ENCODE measurements at places on chromosomes 2 and 18.
A peak's percentile ranks its signal among the peaks of the same experiment; 100 is the strongest.

DNA sequence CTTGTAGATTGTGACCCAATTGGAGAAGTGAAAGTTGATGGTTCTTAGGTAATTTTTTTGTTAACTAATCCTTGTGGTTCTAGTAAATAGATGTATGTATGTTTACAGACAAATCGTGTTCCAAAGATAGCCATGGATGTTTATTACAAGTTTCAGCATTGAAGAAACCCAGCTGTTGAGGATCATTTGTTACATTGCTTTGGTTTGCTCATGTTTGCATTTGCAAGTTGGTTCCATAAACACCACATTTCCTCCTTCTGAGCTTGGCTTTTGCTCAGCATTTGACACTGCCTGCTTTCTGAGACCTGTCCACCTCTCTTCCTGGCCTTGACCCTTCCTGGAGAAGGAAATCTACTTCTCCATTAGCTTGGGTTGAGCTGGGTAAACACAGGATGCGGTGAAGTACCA, 1.8 kb upstream of the CCDC68 start:
- no peak for DNase-seq

- no peak for DNase-seq
Observed at GRCh38 chr2:54479424-54479823, 23.3 kb downstream of the SPTBN1 start.

DNA sequence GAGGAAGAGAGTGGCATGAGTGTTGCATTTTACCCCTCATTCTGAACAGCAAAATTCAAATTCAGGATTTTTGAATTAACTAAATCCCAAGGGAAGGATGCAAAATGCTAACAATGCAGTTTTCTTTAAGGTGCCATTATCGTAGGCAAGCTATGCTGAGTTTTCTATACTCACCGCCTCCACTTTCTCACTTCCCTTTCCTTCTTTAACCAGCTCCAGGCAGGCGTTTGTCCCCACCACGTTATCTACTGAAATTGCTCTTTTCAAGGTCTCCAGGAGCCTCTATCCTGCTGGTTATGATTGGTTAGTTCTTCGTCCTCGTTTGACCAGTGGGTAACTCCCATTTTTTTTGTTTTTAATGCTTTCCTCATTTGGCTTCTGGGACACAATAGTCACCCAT, 1.8 kb upstream of the CPO start:
- DNase-seq = peak; percentile 2

DNA sequence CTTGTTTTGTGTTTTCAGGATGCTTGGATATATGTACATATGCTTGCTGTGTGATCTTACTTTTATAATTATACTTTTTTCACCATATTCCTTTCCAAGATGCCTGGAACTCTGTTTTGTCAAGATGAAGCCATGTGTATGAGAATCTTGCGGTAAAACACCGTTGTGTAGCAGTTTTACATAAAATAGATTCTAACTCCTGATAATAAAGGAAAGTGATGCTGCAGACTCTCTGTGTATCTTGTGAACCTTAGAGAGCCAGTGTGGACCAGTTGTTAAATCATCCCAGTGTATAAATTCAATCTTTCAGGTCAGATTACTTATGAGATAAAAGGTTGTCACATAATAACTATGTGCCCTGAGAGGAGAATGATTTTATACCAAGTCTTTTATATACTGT, 12.5 kb upstream of the ITGA4 start:
- no peak for DNase-seq

- DNase-seq = no peak
Observed at GRCh38 chr2:3488855-3489763, 30.2 kb downstream of the ADI1 start.

DNA sequence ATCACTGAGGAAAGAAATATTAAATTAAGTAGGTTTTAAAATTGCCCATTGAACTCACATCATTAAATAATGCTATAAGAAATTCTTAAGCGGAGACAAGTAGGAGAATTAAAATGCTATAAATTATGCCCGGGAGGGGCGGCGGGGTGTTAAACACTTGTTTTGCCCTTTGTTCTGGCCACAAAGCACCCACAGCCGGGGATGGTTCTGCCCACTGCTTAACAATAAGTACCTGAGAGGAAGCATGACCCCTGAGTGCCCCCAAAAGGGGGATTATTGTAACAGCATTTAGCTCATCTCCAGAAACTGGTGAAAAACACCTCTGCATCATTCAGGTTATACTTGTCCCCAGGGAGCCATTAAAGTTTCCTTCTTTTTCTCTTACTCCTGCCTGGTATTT, 332.7 kb upstream of the POU3F3 start:
- DNase-seq = no peak

GRCh38 chr2:62185475-62186155, 10.3 kb upstream of the B3GNT2 start:
- no peak for DNase-seq

DNA sequence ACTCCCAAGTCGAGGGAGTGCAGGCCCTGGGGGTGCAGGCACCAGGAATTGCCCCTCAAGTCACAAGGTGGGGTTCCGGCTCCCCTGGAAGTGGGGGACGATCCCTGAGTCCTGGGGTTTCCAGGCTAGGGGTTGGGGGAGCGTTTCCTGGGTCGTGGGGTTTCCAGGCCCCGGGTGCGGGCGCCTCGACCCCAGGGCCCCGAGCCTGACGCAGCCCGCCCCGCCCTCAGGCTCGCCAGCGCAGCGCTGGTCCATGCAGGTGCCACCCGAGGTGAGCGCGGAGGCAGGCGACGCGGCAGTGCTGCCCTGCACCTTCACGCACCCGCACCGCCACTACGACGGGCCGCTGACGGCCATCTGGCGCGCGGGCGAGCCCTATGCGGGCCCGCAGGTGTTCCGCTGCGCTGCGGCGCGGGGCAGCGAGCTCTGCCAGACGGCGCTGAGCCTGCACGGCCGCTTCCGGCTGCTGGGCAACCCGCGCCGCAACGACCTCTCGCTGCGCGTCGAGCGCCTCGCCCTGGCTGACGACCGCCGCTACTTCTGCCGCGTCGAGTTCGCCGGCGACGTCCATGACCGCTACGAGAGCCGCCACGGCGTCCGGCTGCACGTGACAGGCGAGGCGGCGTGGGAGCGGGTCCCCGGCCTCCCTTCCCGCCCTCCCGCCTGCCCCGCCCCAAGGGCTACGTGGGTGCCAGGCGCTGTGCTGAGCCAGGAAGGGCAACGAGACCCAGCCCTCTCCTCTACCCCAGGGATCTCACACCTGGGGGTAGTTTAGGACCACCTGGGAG, 12.0 kb downstream of the SIGLEC15 start:
- no peak for DNase-seq

DNA sequence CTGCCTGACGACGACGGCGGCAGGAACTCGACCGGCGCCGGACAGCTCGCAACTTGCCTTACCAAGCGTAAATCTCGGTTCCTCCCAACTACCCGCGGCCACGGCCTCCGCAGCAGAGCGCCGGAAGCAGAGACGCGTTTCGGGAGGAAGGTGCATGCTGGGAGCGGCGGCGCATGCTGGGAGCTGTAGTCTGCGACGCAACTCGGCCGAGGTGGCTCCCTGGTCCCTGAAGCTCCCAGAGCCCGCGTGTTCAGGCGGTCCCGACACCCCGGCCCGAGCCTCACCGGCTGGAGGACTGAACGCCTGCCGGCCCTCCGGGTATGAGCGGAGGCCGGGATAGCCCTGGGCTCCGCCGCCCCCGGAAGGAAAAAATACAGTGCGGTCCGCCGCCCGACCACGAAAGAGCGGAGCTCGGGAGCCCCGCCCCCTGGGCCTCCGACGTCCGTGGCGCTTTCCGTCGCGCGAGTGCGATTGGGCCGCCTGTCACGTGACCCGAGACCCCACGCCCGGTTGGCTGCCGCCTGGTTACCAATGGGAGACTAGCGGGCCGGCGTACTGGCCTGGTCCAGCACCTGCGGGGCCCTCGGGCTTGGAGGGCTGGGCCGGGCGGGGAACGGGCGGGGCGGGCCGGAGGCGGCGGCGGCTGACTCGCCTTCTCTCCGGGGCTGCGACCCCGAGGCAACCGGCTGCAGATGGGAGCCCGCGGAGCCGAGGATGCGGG, at the start of gene CAPN10:
CAPN10 (plus strand) TSS at position 537 of the 721 bp plus-strand sequence; CDS start at position 715, 178 bp downstream.
- DNase-seq = peak; percentile 84

DNA sequence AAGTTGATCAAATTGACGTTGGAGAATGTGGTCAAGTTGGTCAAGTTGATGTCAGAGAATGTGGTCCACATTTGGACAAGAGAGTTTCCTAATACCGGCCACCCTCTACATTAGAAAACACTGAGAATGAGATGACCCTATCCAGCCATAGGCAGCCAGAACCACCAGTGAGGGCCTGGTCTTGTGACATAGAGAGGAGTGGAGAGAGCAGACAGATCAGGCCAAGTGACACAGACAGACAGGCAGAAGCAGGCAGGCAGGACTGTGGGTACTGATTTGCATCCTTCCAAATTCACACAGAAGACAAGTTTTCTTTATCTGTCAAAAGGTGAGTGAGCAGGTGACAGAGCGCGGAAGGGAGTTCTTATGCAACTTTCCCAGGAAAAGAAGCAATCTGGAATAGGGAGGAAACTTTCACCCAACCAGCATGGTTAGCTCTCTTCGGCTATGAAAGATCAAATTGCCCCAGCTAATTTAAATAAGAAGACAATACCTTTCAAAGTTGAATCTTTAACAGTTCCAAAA, 109.1 kb upstream of the PID1 start:
- DNase-seq = no peak

DNA sequence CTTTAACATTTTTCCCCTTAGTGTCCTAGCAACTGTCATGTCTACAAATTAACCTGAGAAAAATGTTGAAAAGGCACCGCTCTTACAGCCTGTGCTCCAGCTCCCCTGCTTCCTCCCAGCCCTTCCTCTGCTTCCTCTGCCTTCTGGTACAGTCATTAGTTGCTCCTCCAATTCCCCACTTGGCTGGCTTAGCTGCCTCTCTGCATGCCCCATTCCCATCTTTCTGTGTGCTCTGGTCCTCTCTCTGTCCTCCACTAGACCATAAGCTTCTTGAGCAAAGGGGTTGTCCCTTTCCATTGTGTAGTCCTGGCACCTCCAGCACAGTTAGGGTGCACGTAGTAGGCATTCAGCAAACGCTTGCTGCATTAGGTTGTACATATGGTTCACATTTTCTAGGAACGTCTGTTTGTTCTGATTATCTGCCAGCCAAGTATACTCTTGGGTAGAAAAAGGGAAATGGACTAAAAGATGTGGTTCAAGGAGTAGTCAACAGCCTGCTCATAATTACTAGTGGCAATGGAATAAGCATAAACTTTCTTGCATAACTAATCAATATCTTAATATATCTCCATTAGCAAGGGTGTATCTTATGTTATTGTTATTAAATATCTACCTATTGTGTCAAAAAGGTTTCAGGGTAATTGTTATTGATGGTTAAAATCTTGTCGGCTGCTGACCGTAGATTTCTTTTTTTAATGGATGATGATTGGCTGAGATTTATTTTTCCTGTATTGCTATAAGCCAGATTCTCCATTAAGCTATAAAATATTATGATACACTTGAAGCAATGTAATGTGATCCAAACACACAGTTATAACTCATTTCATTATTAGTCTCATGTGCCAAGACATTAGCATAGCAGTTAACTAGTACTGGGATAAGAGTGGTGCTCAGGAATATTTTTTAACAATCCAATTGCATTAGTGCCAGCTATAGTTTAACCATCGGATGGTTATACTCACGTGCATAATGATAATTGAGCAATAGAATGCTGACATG, 340.1 kb downstream of the SLC4A3 start:
- no peak for DNase-seq

DNA sequence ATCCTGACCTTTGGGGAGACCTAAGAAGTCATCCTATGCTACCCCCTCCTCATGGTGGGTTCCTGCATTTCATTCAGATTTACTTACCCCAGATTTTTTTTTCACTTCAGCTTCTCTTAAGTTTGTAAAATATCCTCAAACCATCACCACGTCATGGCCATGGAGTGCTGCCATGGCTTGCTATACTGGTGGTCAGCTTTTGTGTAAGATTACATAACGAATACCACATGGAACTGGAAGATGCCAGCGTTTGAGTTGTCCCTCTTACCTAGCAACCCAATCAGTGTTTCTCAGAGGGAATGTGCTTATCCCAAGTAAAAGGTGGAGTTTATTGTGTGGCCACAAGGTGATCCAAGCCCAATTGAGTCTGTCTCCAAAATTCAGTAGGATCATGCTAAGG, 148.6 kb upstream of the ALPP start:
- DNase-seq = no peak

DNA sequence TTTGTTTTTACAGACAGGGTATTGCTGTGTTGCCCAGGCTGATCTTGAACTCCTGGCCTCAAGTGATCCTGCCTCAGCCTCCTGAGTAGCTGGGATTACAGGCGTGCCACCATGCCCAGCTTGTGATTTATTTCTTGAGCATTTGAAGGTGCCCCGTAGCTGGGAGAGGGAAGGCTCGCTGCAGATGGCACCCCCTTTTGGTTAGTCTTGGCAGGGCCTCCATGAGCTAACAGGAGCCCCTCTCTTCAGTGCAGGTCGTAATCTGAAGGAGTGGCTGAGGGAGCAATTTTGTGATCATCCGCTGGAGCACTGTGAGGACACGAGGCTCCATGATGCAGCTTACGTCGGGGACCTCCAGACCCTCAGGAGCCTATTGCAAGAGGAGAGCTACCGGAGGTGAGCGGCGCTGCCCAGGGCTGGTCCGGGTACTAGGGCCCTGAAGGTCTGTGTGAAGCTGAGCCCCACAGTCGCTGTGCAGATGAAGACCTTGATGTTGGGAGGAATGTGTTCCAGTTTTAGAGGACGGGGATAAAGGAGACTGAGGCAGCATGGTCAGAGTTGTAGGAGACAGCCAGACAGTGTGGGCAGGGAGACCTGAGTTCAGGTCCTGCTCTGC, 6.7 kb downstream of the ASB1 start:
- DNase-seq = no peak

DNA sequence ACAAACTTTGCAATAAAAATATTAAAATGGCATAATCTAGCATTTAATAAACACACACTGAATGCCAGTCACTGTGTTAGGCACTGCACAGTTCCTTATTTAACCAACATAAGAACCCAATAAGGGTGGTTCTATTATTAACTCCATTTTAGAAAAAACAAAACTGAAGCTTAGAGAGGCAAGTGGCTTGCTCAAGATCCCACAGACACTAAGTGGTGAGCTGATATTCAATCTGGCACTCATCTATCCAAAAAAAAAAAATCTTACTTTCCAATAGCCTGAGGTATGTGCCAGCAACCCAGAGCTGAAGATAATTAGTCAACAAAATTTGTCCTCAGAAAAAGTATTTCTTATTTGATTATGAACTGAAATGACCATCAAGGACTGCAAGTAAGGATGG, 799 bp downstream of the CYTIP start:
- no peak for DNase-seq

DNA sequence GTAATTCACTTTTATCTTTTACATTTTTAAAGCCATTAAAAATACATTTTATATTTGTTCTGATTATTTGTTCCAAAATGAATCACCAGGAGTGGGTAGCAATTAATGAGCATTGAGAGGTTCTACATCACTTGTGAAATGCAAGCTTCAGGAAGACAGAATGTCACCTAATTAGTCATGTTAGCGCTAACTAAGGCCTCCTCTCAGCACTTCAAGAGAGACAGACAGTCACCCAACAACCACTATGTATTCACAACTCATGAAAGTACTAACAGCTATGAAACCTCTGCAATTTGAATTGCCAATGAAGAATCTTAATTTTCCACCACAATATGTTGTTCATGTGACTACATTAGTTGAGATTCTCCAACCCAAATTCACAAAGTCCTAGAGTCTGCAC, 611.0 kb downstream of the KCNJ3 start:
- no peak for DNase-seq

GRCh38 chr2:126730655-126731054, 74.7 kb downstream of the GYPC start:
- no peak for DNase-seq

- no peak for DNase-seq
Observed at GRCh38 chr2:10400002-10400401, 48.1 kb downstream of the ODC1 start.

Measured in GM18507 (cell line).